Stimulated activated CD4-positive, alpha-beta T cell treated with anti-CD3 and anti-CD28 coated beads, Interleukin-12 subunit alpha, Interleukin-12 subunit beta, amount 100 ng/mL, for 48 hours (primary cell): ENCODE measurements at places on chromosomes 5 and 9.

DNA sequence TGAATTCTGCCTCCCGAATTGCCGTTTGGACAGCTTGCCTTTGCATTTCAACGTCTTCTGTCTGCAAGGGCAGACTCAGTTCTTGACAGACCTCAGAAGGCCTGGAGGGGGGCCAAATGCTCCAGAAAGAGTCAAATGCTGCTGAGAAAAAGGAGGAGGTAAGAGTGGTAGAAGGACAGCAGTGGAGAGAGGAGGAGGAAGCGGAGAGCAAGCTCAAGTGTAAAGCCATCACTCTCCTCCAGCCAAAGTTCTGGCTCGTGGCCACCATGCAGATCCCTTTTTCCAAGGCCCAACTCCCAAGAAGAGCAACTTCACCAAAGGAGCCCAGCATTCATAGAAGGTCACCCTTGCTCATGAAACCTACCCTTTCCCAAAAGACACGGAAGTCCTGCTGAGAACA, 36.9 kb upstream of the SMIM23 start:
- DNase-seq, result no peak

GRCh38 chr5:53568871-53569270, 8.4 kb downstream of the NDUFS4 start:
- no peak for DNase-seq

DNA sequence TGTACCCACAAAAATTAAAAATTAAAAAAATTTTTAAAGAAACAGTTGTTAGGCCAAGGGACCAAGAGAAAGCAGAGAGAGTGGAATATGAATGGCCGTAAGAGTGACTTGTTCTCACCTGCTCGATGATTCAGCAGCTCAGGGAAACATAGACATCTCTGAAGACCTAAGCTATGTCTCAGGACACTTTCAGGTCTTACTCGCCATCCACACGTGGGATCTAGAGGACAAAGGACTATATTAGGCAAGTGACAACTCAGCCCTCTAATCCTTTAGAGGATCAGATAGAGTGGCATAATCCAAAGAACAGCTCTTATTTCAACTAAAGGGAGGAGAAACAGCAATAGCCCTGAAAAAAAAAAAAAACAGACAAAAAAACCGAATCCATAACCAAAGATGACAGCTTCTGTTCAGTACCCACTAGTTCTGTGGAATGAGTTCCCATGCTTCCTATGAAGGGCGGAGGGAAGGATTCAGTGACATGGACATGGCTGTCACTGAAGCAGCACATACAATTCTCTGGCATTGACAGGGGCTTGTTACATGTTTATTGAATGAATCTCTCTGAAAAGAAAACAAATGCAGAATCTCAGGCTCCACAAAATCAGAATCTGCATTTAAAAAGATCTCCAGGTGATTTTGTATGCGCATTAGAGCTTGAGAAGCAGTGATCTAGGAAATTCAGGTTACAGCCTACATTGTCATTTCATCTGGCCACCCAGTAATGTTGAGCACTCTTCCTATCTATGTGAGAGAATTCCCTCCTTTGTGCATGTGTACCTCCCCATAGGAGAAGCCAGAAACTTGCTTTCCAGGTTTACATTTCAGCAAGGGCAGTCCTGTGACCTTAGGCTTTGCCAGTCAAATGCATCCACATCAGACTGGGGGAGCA, 96.0 kb downstream of the KIAA1958 start:
- DNase-seq, result no peak

- no peak for DNase-seq
These were observed 246.1 kb downstream of the TRIM32 start for GRCh38 chr9:116933251-116933650.

GRCh38 chr5:329768-330167, 8.3 kb downstream of the AHRR start:
- no peak for DNase-seq

GRCh38 chr9:130477564-130477963, 32.8 kb downstream of the ASS1 start:
- DNase-seq, result no peak

GRCh38 chr5:6606884-6607558, 25.8 kb downstream of the NSUN2 start:
- DNase-seq, result no peak

DNA sequence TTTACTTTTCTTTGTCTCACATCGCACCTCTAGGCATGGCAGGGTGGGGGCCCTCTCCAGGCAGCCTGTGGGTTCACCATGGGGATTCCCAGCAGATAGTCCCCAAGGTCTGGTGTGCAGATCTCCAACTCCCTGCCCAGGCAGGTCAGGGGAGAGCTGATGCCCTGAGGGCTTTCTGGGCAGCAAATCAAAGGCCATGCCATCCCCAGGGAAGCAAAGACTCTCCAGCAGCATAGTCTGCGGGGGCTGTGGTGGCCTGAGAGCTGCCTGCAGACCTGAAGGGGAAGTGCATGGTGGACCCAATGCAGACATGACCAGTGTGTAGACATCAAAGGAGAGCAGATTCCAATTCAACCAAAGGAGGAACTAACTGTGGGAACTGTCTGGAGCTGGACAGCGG, 7.7 kb downstream of the NEURL1B start:
- no peak for DNase-seq

GRCh38 chr9:76949865-76950264, 44.0 kb upstream of the PRUNE2 start:
- DNase-seq, result no peak

DNA sequence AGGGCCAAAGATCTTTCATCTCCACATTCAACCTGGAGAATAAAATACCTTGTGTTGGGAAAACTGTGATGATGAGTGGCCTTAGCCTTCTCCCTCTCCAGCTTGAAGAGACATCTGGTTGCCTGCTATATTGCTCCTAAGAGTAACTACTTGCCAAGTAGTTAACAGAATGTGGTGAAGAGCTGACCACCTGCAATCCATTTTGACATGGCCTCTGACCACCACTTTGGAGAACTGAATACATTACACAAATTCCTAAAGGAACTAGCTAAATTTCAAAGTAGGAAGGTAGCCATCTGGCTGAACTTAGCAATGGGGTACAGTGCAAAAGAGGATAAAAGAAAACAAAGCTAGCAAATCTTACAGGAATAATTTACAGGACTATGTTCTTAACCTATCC, 7.2 kb downstream of the TBCA start:
- no peak for DNase-seq
